ENCODE measurements at places on chromosomes 2 and 18. TPM values are rescaled to one million over a fixed set of nuclear protein-coding genes. Genes with fewer than 3 reads are reported as not detected.

DNA sequence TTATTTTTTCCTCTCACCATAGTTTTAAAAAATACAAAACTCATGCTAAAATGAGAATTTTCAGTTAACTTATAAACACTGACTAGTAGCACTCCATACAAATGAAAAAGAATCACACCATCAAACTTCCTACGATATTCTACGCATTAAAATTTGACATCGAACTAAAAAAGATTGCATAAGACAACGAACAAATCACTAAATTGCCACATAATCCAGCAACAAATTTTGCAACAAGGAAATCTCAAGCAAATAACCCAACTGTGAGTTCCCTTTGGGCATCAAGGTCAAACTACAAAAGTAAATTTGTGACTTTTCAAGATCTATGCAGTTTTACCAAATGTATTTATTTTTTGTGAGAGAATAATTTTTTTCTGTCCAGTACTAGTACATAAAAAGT is 1.5 kb downstream of the MAP3K2 start:
- H3K27me3 ChIP-seq = no peaks in the 10 kb centered on the region
- H3K4me1 ChIP-seq = peaks cover 38% of the 10 kb centered on the region
- no peak for DNase-seq
- peak overlapping the region; percentile 84 for H3K4me3 ChIP-seq
- H3K27ac ChIP-seq = no peak overlapping the region
- no peaks in the 10 kb centered on the region for H3K36me3 ChIP-seq

DNA sequence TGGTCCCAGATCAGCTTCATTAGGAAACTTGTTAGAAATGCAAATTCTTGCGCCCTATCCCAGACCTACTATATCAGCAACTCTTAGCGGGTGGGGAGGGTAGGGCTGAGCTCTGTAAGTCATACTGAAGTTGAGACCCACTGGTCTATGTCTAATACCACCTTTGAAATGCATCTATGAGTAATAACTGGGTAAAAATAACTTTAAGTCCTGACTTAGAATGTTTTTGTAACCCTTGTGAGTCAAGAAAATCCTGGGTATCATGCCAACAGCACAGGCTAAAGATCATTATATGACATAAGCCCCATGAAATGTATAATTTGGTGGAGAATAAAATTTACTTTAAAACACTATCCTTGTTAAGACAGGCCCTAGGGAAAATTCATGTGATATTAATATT is 41.4 kb downstream of the PRKD3 start:
- H3K27me3 ChIP-seq = no peaks in the 10 kb centered on the region
- peaks cover 23% of the 10 kb centered on the region for H3K36me3 ChIP-seq
- peak; percentile 61 for DNase-seq
- 0 out of 2 replicates have a peak, but pooled peaks cover 8% of the 10 kb centered on the region for H3K4me1 ChIP-seq
- 0 out of 2 replicates have a peak overlapping the region, but pooled peaks have one; percentile 10 for H3K27ac ChIP-seq

DNA sequence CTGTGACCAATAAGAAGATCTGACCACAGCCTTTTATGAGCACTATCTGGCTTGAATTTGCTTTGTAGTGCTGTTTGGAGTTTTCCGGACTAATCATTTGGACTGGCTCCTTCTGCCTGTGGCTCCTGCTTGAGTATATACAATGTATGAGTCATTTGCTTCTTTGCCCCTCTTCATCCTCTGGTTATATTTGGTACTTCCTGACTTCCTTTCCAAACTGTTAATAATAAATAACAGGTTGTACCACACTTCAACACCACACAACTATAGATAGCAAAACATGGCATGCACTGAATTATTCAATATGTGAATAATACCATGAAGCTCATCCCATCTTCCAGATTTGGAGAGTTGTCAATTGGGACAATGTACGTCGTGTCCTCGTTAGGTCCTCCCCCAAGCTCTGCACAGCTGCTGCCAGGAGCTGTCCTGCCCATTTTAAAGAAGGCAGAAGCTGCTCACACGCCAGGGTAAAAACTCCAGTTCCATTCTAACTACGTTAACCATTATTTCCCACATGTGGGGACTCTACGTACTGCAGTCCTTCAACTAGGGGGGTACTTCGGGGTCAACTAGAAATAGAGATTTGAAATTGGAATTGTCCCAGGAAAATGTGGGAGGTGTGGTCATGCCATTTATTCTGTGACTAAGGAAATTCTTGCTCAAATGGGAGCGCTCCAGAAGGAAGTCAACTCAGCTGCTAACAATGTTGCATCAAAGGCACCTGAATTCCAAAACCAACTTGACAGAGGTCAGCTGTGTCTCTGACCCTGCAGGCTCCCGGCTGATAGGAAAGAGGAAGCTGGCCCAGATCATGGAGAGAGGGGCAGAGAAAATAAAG is 38.1 kb downstream of the ST8SIA5 start:
- peak overlapping the region; percentile 92 for H3K27ac ChIP-seq
- H3K4me3 ChIP-seq = peak overlapping the region; percentile 39
- peak; percentile 74 for DNase-seq
- no peaks in the 10 kb centered on the region for H3K27me3 ChIP-seq
- H3K4me1 ChIP-seq = peaks cover 14% of the 10 kb centered on the region
- H3K36me3 ChIP-seq = no peaks in the 10 kb centered on the region

DNA sequence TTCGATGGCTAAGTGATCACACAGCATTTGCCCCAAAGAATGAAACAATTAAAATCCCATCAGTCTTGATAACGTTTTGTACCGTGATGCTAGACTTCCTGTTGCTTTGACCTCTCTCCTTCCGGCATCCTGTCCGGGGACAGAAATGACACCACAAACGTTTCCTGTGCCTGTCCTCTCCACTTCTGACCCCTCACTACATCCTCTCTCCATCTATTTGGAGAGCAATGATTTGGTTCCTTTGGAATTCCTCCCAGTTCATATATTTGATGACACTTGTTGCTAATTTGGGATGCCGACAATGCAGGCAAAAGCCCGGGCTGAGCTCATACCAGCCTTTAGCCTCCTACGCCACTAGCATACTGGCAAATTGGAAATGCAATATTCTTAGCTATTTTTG is 151.2 kb upstream of the CCDC68 start:
- no peaks in the 10 kb centered on the region for H3K4me1 ChIP-seq
- no peak for DNase-seq
- H3K4me3 ChIP-seq = no peak overlapping the region
- no peaks in the 10 kb centered on the region for H3K36me3 ChIP-seq
- H3K27me3 ChIP-seq = no peaks in the 10 kb centered on the region

DNA sequence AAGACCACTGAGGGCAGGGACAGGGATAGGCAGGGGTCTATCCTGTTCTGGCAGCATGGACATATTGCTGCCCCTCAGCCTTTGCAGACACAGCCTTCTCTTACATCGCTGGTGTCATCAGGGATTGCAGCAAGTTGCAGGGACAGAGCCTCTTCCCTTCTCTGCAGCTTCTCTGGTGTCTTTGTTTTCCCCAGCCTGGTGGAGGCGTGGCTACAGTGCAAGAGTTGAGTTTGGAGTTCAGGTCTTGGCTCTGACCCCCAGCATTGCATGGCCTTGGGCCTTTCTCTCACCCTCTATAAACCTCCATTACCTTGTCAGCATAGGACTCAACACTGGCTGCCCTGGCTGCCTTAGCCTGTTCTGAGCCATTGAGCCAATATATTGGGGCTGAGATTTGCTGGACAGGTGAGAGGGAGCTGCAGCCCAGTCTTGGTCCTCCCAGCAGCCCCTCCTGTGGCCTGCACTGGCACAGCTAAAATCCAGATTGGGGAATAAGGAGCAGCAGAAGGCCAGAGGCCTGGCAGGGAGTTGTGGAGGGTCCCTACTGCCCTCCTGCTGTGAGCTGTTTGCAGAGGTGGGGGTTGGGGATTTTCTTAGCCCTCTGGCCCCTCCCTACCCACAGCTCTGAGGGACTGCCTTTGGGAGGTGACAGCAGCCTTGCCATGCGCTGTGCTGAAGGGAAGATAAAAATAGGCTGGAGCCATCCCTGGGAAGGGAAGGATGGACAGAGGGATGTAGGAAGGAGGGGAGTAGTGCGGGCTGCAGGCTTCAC is 22.8 kb downstream of the EHD3 start:
- no peak overlapping the region for H3K27ac ChIP-seq
- DNase-seq = no peak

DNA sequence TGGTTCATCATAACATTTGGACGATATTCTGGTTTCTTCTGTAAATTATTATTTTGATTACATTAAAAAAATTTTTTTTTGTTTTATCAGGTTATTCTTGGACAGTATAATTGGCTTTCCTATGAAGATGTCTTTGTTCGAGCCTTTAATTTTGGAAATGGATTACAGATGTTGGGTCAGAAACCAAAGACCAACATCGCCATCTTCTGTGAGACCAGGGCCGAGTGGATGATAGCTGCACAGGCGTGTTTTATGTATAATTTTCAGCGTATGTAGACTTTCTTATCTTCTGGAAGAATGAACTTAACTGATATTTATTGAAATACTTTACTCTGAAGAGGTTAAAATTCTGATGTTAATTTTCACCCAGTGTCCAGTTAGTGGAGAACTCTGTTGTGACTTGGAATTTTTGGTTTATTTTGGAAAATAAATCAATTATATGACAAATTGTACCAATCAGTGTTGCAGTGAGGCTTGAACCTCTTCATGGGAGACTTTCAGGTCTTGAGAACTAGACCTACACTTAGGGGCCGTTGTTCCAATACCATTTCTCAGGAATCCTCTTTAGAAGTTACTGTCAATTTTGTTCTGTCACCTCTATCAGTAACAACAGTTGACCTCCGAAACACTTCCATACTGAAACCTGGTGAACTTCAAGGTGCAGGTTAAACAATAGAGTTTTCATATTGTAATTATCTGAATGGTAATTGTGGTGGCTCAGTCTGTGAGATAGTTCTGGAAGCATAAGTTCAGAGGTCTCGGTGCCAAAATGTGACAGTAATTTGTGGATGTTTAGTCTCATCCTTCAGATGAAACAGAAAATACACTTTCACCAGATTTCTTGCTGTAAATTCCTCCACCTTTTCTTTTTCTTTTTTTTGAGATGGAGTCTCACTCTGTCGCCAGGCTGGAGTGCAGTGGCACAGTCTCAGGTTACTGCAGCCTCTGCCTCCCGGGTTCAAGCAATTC is 55.7 kb downstream of the ACSL3 start:
- peaks cover 22% of the 10 kb centered on the region for H3K4me1 ChIP-seq
- H3K36me3 ChIP-seq = peaks cover 65% of the 10 kb centered on the region
- no peak for DNase-seq
- H3K27me3 ChIP-seq = no peaks in the 10 kb centered on the region
- no peak overlapping the region for H3K27ac ChIP-seq

GRCh38 chr2:226776104-226776503 is 23.5 kb downstream of the IRS1 start:
- no peak overlapping the region for H3K27ac ChIP-seq
- peaks cover 35% of the 10 kb centered on the region for H3K36me3 ChIP-seq
- no peaks in the 10 kb centered on the region for H3K27me3 ChIP-seq

DNA sequence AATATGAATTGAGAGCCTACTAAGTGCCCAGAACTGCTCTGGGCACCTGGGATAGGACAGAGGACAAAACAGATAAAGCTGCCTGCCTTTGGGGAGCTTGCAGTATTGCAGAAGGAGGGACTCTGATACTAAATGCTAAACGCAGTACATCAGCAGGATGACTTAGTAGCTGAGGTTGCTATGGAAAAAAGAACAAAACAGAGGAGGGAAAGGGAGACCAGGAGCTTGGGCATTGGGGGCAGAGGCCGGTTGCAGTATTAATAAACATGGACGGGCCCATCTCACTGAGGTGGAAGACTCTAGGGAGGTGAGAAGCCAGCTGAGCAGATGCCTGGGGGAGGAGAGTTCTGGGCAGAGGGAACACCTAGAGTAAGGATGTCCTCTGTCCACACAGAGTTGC is 66.1 kb upstream of the SP3 start:
- DNase-seq = no peak
- peak overlapping the region; percentile 72 for H3K27ac ChIP-seq
- H3K4me3 ChIP-seq = no peak overlapping the region
- peaks cover 34% of the 10 kb centered on the region for H3K4me1 ChIP-seq
- H3K27me3 ChIP-seq = no peaks in the 10 kb centered on the region

GRCh38 chr2:115162494-115163293 is 720.3 kb downstream of the DPP10 start:
- H3K27me3 ChIP-seq = no peaks in the 10 kb centered on the region
- no peak overlapping the region for H3K4me3 ChIP-seq
- H3K4me1 ChIP-seq = no peaks in the 10 kb centered on the region
- DNase-seq = no peak
- H3K36me3 ChIP-seq = no peaks in the 10 kb centered on the region

Gene RAB17
- 52.2 TPM for total RNA-seq

Gene SCN2A
- 0.46 TPM for total RNA-seq

Gene MARCHF7
- total RNA-seq = 53.2 TPM

Gene UPP2
- not detected for total RNA-seq

Gene PSMA8
- not detected for total RNA-seq

Gene UCN
- 0.52 TPM for total RNA-seq

Gene TNS1
- 1.5 TPM for total RNA-seq

Gene DSC2
- 4.8 TPM for total RNA-seq

Gene STPG4
- not detected for total RNA-seq

Data from PC-3 (cell line).